A673 (cell line): ENCODE measurements at places on chromosomes 4 and X. TPM values are rescaled to one million over a fixed set of nuclear protein-coding genes. Genes with fewer than 3 reads are reported as not detected.

MCF2 gene
- total RNA-seq = 1.3 and 2.7 TPM in 2 replicates

DNA sequence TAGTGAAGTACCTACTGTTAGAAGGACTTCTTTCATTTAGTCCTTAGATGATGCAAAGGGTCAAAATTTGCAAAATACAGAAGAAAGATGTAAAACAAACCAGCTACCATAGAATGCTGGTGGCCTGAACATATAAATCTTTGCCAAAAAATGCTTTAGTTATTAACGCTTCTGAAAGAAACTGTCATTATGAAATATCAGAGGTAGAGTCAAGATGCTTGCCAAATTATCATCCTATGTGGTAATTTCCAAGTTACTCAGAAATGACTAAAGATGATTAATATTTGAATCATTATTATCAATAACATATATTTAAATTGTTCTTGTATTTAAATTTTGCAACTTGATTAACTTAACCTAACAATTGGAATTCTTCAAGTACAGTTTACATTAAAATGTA, 588.4 kb upstream of the FAM241A start:
- DNase-seq = no peak

GRCh38 chr4:128394778-128395177, 107.2 kb upstream of the PGRMC2 start:
- no peak for DNase-seq

NHSL2 gene
- 0.58 and 0.66 TPM in 2 replicates for total RNA-seq

- DNase-seq = peak; percentile 18
These were observed 30.5 kb upstream of the NSG1 start for GRCh38 chr4:4356106-4357041.

STATH gene
- total RNA-seq = not detected in 2 replicates

- no peak for DNase-seq
These were observed 45.9 kb upstream of the PPP3CA start for GRCh38 chr4:101393256-101393655.

PCYT1B gene
- total RNA-seq = 3.6 and 4.3 TPM in 2 replicates

CLCN4 gene
- 1.7 and 1.8 TPM in 2 replicates for total RNA-seq

EIF4E gene
- 154 and 179 TPM in 2 replicates for total RNA-seq

DNA sequence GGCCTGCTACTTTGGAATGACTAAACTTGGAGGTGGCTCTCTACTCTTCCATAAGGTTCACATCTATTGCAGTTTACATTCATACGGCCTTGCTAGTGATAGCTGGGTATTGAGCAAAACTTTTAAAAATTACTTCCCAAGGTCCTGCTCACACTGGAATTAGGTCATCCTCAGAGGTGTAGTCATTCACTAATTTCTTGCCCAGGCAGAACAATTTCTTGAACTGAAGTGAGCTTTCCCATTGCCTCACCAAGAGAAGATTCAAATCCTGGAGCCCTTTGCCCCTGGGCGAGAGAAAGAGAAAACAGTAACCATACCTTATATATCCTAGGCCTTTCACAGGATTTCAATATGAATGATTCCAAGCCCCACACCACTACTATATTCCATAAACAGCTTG, 109.2 kb downstream of the GUCY2F start:
- DNase-seq = no peak

DNA sequence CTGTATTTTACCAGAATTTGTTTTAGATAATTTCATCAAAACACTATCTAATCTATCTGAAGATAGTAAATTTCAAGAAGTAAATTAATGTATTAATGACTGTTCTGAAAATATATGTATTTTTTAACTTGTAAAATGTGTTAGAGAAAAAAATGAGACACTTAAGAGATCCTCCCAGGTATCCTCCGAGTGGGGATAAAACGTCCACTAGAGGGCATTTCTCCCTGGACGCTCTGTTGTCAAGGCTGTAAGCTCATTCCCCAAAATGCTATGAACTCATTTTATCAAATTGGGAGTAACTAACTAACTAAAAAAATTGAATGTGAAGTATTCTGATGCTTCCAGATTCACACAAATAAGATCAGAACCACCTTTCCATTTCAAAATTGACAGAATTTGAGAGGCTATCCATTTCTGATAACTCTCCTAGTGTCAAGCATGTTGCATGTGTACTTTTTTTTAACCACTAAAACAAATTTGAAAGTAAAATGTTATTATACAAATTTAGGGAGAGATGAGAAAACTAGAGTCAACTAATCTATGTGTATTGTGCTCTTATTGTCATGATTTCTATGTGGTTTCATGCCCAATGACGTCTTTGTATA, 337.3 kb upstream of the HS3ST1 start:
- peak; percentile 19 for DNase-seq

GRCh38 chr4:77190053-77190452, 33.0 kb downstream of the CCNG2 start:
- DNase-seq = no peak

DNA sequence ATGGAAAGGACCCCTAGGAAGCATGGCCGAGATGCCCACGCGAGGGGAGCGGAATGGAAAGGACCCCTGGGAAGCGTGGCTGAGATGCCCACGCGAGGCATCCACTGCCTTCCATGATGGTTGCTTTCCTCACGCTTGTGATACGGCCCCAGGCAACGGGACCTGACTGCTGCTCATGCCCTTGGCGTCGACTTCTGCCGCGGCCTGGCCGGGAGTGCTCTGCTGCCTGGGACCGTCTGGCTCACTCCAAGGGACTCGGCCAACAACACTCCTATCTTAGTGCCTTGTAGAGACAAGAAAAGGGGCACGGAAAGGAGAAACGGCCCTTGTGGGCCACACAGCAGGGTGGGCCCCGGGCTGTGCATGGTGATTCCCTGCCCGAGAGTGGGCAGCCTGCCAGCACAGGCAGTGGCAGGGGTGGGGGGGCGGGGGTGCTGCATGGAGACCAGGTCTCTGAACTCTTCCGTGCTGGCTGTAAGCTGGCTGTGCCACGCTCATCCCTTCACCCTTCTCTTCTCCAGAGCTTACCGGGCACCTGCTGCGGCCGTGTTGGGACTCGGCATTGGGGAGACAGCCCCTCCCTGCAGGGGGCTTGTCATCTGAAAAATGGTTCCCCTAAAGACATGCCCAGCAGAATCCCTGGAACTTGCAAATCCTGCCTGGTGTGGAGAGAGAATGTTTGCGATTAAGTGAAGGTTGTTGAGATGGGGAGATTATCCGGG, 38.6 kb upstream of the HMX1 start:
- DNase-seq = no peak

DNA sequence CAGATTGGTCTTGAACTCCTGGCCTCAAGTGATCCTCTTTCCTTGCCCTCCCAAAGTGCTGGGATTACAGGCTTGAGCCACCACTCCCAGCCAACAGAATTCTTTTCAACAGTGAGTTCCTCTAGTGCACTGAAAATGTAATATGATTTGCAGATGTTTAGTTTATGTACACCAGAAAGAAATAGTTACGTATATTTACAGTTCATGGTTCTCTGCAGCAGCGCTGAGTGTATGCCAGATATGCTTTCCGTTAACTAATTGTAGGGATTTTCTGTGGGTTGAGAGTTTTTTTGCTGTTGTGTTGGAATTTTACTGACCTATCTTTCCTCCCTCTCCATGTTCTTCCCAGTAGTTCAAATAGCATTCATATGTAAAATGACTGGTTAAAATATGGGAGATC, 44.0 kb downstream of the GAB1 start:
- DNase-seq = no peak

- DNase-seq = no peak
These were observed 121.3 kb upstream of the S100G start for GRCh38 chrX:16528620-16529019.

GRCh38 chr4:11496351-11496829, 67.7 kb upstream of the HS3ST1 start:
- no peak for DNase-seq

- no peak for DNase-seq
These were observed 5.2 kb downstream of the SPATA4 start for GRCh38 chr4:176189891-176190795.

- no peak for DNase-seq
These were observed 106.2 kb downstream of the ALPK1 start for GRCh38 chr4:112403101-112403945.

DNA sequence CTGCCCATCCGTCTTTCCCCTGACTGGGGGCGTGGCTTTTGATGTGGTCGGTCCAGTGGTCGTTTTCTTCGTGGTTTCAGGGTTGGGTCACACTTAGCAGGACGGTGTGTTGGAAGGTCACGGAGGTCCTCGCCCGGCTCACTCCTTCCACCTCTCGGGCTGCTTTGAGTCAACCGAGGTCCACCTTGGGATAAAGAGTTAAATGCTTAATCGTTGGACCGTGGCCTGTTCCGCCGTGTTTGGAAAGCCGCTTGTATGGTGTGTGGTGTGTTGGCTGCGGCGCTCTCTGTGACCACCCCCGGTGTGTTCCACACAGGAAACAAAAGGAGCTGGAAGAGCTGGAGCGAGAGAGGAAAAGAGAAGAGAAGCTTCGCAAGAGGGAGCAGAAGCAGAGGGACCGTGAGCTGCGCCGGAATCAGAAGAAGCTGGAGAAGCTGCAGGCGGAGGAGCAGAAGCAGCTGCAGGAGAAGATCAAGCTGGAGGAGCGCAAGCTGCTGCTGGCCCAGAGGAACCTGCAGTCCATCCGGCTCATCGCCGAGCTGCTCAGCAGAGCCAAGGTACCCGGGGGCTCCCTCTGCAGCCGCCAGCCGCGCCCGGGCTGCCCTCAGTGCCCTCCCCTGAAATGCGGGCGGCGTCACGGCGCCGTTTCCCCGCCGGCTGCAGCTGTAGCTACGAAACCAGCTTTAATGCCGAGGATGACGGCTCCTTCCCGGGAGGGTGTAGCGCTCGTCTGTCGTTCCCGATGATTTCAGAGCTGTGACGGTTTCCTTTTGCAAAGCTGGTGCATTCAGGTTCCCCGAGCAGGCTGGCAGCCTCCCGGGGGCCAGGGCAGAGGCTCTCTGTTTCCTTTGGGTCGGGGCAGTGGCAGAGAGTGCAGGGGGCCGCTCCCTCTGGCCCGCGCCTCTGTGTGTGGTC, 7.7 kb downstream of the AKAP17A start:
- no peak for DNase-seq

DNA sequence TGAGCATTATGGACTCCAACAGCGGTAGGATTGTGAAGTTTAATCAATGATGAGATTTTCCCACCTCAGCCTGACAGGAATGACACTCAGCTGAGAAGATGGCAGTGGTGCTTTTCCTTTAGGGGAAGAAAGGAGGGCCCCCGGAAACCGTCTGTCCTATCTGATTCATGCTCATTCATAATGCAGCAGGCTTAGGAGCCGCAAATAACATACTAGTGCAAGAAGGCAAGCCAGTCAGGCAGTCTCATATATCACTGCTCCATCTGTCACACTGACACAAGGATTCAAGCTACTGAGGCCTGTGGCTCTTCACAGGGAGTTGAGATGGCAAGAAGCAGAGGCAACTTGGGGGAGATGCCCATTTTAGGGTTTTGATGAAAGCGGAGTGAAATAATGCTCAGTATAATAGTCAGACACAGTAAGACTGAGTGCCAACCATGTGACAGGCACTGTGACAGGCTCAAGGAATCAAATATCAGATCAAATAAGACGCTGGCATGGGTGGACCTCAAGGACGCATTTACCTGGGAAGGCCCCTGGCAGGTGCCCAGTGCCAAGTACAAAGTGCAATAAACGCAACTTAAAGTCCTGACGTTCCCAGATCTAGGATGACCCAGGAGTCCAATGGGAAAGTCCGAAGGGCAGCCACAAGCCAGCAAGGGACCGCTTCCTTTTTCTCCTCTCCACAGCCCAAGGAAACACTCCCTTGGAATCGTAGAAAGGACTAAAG, 63.4 kb downstream of the FHDC1 start:
- DNase-seq = peak; percentile 85

DNA sequence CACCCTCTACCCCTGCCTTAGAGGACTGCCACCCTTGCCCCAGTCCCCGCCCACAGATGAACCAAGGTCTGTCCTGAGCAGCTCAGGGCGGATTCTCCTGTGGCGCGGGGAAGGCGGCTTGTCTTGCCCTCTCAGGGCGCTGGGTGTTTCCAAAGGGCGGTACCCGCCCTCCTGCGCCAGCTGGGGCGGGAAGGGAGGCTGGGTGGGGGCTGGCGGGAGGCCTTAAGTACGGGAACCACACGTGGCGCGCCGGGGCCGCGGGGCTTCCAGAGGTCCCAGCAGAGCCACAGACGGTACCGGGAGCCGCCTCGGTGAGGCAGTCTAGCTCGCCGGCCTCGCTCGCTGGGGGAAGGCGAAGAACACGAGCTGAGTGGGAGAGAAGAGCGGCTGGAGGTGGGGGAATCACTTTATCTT, 361.1 kb downstream of the MID1IP1 start:
- no peak for DNase-seq

TLR2 gene
- total RNA-seq = 0.94 and 1.1 TPM in 2 replicates

CC2D2A gene
- 25.2 and 29.7 TPM in 2 replicates for total RNA-seq

REPS2 gene
- 0.04 and 0.31 TPM in 2 replicates for total RNA-seq

DNA sequence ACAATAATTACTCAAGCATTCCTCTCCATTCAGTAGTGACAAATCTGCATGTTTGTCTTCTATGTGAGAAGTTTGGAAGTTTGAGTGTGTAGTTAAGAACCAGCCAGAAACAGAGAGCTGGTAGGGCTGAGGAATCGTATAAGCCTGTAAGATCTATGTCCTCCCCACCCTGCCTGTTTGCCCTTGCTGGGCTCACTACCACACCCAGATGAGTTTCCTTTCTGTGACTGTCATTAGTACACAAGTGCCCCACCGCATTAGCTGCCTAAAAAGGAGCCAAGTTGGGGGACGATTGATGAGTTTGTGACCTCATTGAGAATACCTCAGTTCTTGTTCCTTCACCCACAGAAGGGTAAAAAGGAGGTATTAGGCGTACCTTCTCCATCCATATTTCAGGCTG, 28.3 kb downstream of the DOCK11 start:
- DNase-seq = no peak

DNA sequence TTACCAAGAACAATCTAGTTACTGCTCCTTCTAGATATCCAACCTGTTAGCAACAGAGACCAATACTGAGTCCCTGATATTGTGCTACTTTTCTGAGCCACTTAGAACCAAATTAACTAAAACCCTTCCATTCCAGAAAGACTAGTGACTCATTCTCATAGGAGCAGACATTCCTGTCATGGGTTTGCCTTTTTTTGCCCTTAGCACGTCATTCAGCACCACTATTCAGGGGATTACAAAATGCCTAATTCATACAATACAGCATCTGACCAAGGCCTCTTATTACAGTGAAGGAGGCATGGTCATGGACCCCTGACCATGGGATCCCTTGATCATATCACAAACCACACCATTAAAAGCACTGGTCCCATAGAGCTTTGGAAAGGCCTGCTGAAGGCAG, 123.8 kb upstream of the CXCL13 start:
- DNase-seq = no peak

- peak; percentile 82 for DNase-seq
These were observed 6.7 kb upstream of the ERCC6L start for GRCh38 chrX:72245461-72246089.

DNA sequence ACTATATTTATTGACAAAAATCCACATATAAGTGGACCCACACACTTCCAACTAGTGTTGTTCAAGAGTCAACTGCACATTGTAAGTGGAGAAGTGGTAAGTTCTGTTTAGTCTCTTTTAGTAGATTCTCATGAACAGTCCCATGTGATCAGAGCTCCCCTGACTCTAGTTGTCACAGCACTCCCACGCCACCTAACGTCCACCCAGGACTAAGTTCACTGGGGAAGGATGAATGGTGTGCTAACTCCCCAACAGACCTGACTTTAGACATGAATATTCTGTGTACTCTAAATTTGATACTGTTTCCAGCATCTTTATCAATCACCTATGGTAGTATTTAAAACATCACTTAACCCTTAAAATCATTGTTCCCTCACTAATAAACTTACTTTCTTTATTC, 59.8 kb downstream of the PACRGL start:
- peak; percentile 36 for DNase-seq

GRCh38 chr4:138724530-138724929, 291.1 kb upstream of the NOCT start:
- no peak for DNase-seq

- DNase-seq = no peak
These were observed 11.3 kb downstream of the ARL13A start for GRCh38 chrX:100980608-100981497.
